ENCODE measurements at places on chromosomes 13 and 19.

DNA sequence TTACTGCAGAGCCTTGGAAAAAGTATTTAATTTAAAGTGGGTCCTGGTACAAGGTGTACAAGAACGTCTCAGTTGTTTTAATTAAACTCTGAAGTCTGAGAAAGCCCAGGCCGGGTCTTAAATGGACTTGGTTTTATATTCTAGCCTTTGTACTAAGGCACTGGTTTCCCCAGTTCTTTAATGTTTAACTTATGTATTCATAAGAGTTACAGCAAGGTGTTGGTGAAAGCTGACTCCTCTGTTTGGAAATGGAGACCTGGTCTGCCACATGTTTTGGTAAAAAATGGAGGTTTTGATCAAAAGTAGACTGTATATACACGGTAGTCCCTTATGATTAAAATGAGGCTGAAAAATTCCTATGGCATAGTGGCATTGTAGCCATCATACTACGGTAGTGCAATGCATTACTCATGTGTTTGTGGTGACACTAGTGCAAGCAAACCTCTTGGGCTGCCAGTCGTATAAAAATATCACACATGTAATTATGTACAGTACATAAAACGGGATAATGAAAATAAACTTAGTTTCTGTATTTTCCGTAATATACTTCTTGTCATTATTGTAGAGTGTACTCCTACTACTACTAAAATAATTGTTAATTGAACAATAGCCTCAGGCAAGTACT lies 883.4 kb upstream of the SPRY2 start:
- no peak for DNase-seq

DNA sequence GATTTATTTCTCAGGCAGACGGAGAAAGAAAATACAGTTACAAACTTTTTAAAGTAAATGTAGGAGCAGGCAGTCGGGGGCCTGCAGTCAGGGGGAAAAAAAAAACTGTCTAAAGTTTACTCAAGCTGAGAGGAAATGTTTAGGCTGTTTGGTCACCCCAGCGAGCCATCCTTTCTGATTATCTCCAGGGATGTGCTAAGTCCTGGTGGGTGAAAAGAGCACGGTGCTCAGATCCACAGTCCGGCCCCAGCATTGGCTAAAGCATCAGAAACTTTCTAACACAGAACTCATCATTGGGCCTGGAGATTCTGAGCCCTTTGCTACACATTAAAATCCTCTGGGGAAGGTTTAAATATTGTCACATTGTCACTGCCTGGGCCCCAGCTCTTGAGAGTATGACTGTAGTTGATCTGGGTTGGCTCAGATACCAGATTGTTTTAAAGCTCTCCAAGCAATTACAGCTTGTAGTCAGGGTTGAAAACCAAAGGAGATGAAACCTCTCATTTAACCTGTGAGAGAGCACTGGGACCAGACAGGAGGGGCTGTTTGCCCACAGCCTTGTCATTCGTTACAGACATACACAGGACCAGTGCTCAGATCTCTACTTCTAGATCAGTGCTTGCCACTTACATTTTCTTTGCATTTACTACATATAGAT lies 131.1 kb upstream of the HTR2A start:
- no peak for DNase-seq

GRCh38 chr13:20869540-20869939 lies 33.0 kb downstream of the XPO4 start:
- DNase-seq: no peak

GRCh38 chr13:104487006-104487405 lies 1420.8 kb upstream of the SLC10A2 start:
- DNase-seq: no peak

DNA sequence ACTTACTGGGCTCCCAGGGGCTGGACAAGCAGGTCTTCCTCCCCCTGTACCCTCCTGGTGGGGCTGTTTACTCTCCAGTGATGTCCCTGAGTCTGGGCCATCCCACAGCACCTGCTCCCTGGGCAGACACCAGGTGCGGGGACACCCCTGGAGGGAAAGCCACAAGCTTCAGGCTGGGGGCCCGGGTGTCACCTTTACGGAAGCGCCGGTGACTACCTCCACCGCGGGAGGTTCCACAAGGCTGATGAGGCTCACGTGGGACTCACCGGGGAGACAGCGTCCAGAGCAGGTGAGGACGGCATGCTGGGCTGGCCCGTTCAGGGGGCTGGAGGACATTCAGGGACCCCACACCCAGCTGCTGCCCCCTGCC lies 24.9 kb downstream of the NFILZ start:
- DNase-seq: peak; percentile 23

DNA sequence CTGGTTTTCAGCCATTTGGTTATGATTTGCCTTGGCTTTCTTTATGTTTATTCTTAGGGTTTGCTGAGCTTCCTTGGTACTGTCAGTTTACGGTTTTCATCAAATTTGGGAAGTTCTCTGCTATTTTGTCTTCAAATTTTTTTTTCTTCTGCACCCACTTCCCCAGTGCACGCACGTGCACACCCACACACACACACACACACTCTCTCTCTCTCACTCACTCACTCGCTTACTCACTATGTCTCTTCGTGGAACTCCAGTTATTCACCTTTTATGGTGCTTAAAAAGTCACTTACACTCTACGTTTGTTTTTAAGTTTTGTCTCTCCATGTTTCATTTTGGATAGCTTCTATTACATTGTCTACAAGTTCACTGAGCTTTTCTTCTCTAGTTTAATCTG lies 7.1 kb downstream of the AKAP11 start:
- DNase-seq: no peak

DNA sequence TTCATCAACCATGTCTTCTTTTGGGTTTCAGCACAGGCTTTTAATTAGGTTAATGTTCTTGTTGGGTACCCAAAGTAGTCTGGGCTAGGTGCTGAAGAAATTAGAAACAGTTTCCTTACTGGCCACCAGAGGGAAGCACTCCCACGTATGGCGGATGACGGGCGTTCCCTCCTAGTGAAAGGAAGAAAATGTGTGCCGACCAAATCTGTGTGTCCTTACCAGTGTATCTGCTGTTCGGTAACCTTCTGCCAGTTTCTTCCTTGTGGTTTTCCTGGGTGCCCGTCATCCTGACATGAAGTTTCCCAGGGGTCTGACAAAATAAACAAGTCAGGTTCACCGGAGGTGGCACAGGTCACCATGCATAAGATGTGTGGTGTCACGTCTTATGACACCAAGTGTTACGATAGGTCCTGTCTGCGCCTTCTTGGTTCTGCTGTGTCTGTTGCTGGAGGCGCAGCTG lies 6.0 kb upstream of the WDR88 start:
- peak; percentile 38 for DNase-seq

GRCh38 chr19:54432144-54432738 lies 16.8 kb upstream of the LENG8 start:
- DNase-seq: no peak

GRCh38 chr19:7373862-7374261 lies 25.1 kb downstream of the ARHGEF18 start:
- no peak for DNase-seq

GRCh38 chr19:40245506-40246128 lies 19.1 kb upstream of the CCNP start:
- no peak for DNase-seq

DNA sequence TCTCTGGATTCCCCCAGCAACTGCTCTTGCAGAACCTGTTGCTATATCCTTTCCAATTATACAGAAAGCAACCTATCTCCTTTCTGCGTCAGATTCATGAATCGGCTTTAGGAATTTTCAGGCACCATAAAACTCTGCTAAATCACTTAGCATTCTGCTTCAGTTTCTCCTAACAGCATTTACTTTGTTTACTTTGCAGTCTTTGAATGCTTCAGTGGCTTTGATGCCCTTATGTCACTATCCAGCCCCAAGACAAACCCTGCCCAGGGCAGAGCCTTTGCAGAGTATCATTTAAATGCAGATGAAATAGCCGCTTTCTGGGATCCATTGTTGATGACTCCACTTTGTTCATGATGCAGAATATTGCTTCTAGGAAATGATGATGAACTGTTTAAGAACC lies 43.1 kb downstream of the SLITRK1 start:
- DNase-seq: no peak

GRCh38 chr13:74280795-74281490 lies 146.7 kb upstream of the KLF12 start:
- DNase-seq: no peak

- no peak for DNase-seq
Measured at GRCh38 chr13:34246511-34246910, 428.6 kb downstream of the RFC3 start.

GRCh38 chr13:70568571-70568970 lies 460.3 kb upstream of the KLHL1 start:
- DNase-seq: no peak

GRCh38 chr13:42706286-42706685 lies 75.1 kb upstream of the FAM216B start:
- DNase-seq: no peak

DNA sequence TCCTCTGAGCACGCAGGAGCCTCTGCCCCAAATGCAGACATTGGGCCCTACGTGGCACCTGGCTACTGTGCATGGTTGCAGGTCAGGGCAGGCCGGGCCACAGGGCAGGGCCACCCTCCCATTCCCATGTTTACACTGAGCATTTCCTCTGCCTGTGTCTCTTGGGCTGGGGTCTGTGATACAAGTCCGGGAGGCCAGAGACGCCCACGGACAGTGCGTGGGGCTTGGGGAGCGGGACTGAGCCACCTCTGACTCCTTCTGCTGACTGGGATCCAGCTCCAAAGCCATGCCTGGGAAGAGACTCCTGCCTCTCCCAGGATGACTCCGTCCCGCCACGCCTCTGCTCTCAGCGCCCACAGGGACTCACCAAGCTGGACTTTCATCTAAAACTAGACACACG lies 18.8 kb downstream of the GAS6 start:
- DNase-seq: no peak

DNA sequence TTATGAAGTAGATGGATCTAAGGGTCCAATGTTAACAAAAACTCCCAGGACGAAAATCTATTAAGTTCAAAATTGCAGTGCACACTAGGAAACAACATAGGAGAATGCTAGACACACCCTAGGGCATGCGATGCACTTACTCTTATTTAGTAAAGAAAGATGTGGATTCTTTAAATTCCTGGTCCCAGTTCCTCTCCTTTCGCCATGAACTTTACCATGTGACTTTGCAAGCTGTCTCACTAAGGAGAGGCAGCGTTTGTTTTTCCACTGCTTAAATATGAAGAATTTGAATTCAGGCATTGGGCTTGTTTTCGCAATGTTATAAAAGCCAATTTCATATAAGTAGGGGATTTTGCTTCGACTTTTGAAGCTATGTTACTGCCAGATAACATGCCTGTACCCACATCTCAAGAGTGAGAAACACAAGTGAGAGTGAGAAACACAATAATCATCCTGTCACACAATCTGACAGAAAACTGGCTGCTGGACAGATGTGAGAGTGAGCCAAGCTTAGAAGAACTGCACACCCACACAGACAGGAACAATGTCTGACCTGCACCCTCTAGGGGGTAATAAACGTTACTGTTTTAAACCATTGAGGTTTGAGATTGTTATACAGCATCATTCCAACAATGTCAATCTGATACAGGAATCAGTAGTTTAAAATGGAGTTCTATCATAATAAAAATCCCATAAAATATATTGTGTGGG lies 1308.4 kb downstream of the SLITRK5 start:
- no peak for DNase-seq

DNA sequence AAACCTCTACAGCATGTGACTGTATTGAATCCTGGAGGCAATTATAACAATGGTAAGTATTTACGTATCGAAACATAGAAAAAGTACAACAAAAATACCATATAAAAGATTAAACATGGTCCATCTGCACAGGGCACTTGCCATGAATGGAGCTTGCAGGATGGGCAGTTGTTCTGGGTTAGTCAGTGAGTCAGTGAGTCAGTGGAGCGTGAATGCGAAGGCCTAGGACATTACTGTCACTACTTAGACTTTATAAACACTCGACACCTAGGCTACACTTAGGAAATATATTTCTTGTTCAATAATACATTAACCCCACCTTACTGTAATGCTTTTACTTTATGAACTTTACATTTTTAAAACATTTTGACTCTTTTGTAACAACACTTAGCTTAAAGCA lies 35.6 kb upstream of the TMTC4 start:
- DNase-seq: no peak

DNA sequence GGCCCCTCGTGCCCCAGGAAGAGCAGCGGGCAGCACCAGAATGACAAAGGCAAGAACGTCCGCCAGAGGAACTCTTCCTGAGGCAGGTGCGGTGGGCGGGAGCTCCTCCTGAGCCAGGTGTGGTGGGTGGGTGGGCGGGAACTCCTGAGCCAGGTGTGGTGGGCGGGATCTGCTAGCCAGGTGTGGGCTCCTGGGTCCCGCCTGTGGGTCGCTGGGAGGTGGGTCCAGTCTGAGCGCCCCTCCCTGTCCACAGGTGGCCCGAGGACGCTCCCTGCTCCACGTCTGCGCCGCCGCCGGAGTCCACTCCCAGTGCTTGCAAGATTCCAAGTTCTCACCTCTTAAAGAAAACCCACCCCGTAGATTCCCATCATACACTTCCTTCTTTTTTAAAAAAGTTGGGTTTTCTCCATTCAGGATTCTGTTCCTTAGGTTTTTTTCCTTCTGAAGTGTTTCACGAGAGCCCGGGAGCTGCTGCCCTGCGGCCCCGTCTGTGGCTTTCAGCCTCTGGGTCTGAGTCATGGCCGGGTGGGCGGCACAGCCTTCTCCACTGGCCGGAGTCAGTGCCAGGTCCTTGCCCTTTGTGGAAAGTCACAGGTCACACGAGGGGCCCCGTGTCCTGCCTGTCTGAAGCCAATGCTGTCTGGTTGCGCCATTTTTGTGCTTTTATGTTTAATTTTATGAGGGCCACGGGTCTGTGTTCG lies 7.0 kb upstream of the HCN2 start:
- DNase-seq: no peak

DNA sequence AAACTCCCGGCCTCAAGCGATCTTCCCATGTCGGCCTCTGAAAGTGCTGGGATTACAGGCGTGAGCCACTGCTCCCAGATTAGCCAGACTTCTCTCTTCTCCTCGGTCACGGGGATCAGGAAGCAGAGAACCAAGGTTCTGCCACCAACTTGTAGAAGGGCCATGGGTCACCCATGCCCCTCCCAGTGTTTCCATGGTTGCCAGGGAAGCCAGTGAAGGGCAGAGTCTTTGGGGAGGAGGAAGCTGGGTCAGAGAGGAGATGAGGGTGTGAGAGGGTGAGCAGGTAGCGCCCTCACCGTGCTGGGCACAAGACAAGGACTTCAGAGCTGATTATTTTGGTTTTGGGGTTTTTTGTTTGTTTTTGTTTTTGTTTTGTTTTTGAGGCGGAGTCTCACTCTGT lies 77.1 kb downstream of the GNG7 start:
- DNase-seq: no peak

- DNase-seq: no peak
Measured at GRCh38 chr19:45115809-45116615, 23.0 kb downstream of the PPP1R37 start.

DNA sequence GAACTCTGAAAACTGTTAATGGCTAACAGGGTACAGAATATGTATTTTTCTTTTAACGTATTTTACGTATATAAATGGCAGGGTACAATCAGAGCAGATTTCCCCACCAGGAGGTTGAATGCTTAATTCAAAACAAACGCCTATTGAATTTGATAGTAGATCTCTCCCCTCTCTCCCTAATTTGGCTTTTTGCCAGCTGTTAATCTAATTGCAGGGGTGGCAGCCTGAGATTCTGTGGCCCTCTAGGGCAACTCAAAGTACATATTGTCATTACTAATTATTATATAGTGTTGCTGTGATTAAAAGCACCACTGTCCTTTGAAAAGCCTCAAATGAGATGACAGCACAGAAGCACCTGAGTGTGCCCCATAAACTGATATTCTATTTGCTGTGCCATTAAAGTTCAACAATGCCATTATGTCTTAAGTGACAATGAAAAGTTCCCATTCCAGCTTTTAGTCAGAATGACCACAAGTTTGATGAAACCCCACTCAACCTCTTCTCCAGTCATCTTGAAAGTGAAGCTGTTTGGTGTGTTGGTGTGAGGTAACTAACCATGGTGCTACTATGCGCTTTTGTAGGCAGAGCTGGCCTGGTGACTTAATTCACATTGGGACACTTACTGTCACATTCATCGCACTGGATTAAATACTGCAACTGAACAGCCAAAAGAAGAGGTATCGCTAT lies 351.4 kb downstream of the KCNRG start:
- DNase-seq: no peak
